ENCODE measurements at places on chromosomes 6 and 20.
A peak's percentile ranks its signal among the peaks of the same experiment; 100 is the strongest.

DNA sequence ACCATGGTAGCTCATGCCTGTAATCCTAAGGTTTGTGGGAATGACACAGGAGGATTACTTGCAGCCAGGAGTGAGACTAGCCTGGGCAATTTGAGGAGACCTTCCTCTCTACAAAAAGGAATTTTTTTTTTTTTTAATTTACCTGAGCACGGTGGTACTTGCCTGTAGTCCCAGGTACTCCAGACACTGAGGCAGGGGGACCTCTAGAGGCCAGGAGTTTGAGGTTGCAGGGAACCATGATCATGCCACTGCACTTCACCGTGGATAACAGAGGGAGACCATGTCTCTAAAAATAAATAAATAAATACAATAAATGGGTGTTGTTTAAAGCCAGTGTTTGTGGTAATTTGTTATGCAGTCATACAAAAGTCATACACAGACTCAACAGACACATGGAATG is 2.4 kb upstream of the HLA-F start:
- DNase-seq: no peak

GRCh38 chr6:143569040-143569439 is 57.5 kb upstream of the FUCA2 start:
- DNase-seq: no peak

GRCh38 chr6:124119596-124119995 is 315.9 kb downstream of the NKAIN2 start:
- peak; percentile 10 for DNase-seq

- no peak for DNase-seq
Measured at GRCh38 chr6:115945812-115946211, 114.9 kb downstream of the FRK start.

DNA sequence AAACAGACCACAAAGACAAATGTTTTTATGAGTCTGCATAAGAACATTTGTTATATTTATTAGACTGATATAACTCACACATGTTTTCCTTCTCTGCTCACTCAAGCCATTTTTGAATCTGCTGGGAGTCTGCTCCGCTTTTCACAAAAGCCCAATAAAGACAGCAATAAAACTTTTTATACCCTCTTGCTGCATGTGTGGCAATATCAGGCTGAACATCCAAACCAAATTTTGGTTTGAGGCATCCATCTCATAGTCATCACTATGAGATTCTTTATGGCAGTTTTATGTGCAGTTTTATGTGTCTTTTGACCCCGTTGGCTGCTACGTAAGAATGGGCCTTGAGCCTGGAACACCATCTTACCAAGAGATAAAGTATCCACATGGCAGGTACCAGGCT is 1276.8 kb upstream of the ADGRB3 start:
- DNase-seq: no peak

- no peak for DNase-seq
Measured at GRCh38 chr6:160945516-160946177, 45.9 kb upstream of the MAP3K4 start.

- DNase-seq: peak; percentile 62
Measured at GRCh38 chr6:40349123-40349900, 237.9 kb downstream of the LRFN2 start.

- no peak for DNase-seq
Measured at GRCh38 chr6:39195792-39196385, 33.4 kb downstream of the KCNK5 start.

- DNase-seq: no peak
Measured at GRCh38 chr20:46089167-46089416, 670 bp downstream of the NCOA5 start.

DNA sequence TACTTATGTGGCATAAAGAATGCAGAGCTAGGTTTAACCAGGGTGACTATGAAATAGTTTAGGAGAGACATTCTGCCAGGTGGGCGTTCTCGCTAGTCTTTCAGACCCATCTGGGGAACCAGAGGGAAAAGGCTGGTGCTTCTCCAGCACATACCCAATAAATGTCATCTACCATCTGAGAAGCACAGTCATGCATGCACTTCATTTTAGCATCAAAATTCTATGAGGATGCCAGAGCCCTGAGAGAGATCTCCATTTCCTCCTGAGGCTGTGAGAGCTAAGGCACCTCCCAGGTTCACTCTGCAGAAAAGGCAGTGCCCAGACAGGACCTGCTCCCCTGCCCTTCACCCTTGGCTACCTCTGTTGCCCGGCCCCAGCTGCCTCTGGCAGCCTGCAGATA is 231.7 kb upstream of the PRND start:
- no peak for DNase-seq

DNA sequence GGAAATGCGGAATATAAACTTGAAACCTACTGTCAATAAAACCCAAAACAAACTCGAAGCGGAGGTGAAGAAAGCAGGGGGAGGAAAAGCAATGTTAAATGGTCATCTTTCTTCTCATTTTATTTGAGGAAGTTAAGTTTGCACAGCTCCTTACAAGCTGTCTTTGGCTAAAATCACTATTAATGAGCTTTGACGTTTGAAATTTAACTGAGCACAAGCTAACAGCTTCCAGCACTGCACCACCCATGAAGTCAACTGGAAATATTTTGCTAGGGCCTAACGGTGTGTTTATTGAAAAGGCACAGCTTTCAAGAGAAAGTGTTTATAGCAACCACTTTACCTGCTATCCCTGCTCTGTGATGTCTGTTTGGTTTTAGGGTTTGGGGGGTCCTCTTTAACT is 103.8 kb downstream of the PKHD1 start:
- no peak for DNase-seq

DNA sequence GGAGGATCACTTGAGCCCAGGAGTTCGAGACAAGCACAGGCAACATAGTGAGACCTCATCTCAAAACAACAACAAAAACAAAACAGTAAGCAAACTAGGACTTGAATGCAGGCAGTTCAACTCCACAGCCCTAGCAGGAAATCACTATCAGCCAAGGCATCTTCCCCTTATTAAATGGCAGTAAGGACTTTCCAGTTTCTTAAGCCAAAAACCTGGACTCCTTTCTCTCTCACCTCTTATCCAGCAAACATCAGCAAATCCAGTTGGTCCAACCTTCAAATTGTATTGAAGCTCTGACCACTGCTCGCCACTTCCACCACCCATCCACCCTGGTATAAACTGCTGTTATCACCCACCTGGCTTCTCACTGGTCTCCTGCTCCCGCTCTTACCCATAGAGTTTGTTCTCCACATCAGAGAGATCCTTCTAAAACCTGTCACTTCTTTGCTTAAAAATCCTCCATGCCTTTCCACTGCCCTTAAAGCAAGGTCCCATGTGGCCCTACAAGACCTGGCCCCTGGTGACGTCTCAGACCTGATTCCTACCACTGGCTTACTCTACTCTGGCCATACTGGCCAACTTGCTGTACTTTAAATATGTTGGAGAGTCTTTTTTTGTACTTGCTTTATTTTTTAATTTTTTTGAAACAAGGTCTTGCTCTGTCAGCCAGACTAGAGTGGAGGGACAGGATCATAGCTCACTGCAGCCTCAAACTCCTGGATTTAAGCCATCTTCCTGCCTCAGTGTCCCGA is 27.6 kb downstream of the BCL2L1 start:
- DNase-seq: no peak
